ENCODE measurements at places on chromosomes 2 and 18. TPM values are rescaled to one million over a fixed set of nuclear protein-coding genes. Genes with fewer than 3 reads are reported as not detected.

CHRNA1 gene
- 4.2 TPM for polyA plus RNA-seq

RSAD2 gene
- polyA plus RNA-seq = 8.2 TPM

- no peak for DNase-seq
These were observed 74.7 kb downstream of the TNFRSF11A start for GRCh38 chr18:62399781-62400308.

DNA sequence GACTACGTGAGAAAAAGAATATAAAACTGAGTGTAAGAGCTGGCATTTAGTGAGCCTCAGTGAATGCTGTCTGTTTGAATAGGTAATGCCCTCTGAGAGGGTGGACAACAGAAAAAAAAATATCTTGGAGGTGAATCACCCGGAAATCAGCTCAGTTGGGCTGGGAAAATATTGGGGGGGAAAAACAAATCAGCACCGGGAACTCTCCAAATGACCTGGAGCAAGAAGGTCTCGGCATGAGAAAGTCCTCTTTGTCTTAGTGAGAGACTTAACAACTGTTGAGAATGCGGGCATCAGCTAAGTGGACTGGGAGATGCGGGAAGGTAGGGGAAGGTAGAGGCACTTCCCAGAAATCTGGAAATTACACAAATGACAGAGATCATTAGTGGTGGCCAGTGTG lies 109.4 kb upstream of the POU3F3 start:
- DNase-seq = no peak

DNA sequence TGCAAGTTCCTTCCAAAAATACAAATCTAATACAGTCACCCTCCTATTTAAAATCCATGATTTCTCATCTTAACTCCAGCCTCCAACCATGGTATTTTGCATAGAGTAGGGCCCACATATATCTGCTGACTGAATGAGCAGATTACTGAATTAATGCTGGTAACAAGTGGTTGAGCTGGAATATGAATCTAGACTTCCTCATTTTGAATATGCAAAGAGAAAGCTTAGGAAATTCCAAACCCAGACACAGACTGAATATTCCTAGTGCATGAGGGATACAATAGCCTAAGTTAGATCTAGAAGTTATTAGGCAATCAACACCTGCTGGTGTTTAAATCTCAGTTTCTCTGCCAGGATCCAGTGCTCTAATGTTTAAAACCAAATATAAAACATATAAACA lies 215.1 kb upstream of the CYP26B1 start:
- no peak for DNase-seq

- DNase-seq = no peak
These were observed 100.2 kb downstream of the TWIST2 start for GRCh38 chr2:238947920-238948710.

GRCh38 chr2:106147665-106148064 lies 46.4 kb downstream of the UXS1 start:
- DNase-seq = no peak

PLGLB1 gene
- polyA plus RNA-seq = 25.4 TPM

DNA sequence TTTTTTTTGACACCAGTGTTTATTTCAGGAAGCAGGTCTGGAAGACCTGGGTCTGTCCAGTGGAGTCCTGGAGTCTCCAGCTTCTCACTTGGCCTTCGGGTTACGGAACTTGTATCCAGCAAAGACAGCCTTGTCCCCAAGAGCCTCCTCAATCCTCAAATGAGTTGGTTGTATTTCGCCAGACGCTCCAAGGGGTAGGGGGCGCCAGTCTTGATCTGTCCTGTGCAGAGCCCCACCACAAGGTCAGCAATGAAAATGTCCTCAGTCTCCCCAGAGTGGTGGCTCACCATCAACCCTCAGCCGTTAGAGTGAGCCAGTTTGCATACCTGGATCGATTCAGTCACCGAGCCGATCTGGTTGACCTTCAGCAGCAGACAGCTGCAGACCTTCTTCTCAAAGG lies 21.9 kb downstream of the ASXL2 start:
- DNase-seq = no peak

GRCh38 chr2:62305421-62306176 lies 109.7 kb downstream of the B3GNT2 start:
- peak; percentile 40 for DNase-seq

COL4A4 gene
- polyA plus RNA-seq = 1.6 TPM

DNA sequence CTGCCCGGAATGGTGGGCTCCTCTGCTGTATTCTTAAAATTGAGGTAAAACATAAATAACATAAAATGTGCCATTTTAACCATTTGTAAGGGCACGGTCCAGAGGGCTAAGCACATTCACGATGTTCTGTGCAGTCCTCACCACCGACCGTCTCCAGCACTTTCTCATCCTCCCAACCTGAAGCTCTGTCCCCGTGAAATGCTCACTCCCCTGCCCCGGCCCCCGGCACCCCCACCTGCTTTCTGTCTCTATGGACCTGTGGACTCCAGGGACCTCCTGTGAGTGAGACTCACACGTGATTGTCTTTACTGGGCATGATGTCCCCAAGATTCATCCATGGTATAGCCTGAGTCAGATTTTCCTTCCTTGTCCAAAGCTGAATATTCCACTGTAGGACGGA lies 38.7 kb upstream of the CTDP1 start:
- no peak for DNase-seq

GRCh38 chr2:10490806-10491291 lies 42.7 kb upstream of the ODC1 start:
- DNase-seq = no peak

ZNF516 gene
- polyA plus RNA-seq = 8.9 TPM

ASB18 gene
- under 0.01 TPM for polyA plus RNA-seq

DNA sequence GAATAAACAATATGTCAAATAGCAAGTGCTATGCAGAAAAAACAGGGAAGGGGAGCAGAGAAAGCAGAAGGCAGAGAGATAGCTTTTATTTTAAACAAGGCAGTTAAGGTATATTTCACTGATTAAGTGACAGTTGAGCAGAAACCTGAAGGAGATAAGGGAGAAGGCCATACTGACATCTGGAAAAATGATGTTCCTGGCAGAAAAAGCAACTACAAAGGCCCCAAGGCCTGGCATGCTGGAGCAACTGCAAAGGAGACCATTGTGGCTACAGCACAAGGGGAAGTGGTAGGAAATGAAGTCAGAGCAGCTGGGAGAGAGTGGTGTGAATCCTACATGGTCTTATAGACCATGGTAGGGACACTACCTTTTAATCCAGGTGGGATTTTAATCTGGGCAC lies 8.9 kb upstream of the PCBP1 start:
- no peak for DNase-seq

GRCh38 chr2:165610591-165611029 lies 141.1 kb downstream of the CSRNP3 start:
- DNase-seq = no peak

FAM161A gene
- polyA plus RNA-seq = 4.0 TPM
